Stimulated activated CD4-positive, alpha-beta T cell treated with anti-CD3 and anti-CD28 coated beads, Interleukin-1b, Interleukin-23, amount 100 ng/mL, for 1 hour (primary cell): ENCODE measurements at places on chromosomes 11 and 22.

- DNase-seq: no peak
These were observed 1270.6 kb downstream of the LRRC4C start for GRCh38 chr11:40188848-40189247.

- no peak for DNase-seq
These were observed 10.4 kb upstream of the CDC42BPG start for GRCh38 chr11:64854534-64855502.

DNA sequence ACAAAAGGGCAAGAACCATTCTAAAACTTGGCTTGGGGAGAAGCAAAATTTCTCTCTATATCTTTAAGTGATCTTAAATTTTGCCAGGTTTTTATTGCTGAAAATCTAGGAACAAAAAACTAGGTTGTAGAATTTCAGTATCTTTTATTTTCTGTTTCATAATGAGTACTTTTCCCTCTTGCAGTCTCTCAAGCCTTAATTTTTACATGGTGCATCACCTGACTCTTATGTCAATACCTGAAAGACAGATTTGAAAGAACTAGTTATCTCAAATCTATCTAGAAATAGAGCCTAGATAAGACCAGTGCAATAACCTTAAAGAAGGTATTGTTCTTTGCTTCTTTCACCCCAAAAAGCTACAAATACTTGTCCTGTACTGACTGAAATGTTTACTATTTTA lies 122.1 kb downstream of the TRIM44 start:
- no peak for DNase-seq

- DNase-seq: no peak
These were observed 46.3 kb downstream of the ACAT1 start for GRCh38 chr11:108167624-108168023.

- no peak for DNase-seq
These were observed 465 bp downstream of the MAPK1 start for GRCh38 chr22:21866833-21867527.
